ENCODE measurements at places on chromosomes 1 and 21.

DNA sequence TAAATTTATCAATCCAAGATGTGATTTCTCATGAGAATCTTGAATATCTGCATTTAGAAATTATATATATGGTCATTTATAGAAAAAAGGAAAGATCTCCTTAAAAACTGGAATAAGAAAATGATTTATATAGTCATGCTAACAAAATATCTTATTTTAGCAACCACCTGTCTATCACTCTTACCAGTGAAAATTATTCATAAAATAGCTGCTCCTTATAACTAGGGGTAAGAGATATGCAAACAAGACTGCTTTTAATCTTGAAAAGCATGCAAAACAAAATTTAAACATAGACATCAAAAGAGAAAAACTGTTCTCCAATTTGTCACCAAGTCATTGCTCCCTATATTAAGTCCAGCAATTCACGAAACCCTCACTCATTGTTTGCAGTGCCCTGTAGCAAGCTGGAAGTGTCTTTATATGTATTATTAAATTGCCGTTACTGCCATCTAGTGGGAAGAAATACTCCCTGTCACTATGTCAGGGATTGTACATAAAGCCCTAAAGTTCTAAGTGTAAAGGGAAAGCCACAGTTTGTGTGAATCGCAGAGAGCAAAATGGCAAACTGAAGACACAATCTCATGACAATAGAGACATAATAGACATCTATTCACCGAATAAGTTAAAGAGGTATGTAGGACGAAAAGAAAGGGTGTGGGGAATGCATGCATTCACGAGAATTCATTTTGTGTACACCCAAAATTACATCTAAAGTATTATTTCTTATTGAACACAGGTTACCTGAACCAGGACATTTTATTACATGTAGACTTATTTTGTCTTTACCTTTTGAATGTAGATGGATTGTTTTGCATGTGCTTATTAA, 600.5 kb downstream of the USP25 start:
- DNase-seq, result peak; percentile 73

GRCh38 chr1:66352792-66353191, 181.2 kb upstream of the SGIP1 start:
- DNase-seq, result no peak

- no peak for DNase-seq
Observed at GRCh38 chr1:90413519-90413918, 303.6 kb downstream of the BARHL2 start.

- DNase-seq, result no peak
Observed at GRCh38 chr1:41329662-41330587, 31.3 kb upstream of the FOXO6 start.

GRCh38 chr1:87328272-87329050, at the start of gene LMO4:
TSS of gene LMO4 (plus strand) at chr1:87328880. CDS start at chr1:87332016, 3,136 bp downstream.
- peak; percentile 99 for DNase-seq

GRCh38 chr1:74266001-74266400, 30.8 kb downstream of the TNNI3K start:
- DNase-seq, result no peak

GRCh38 chr1:38277646-38278045, 231.1 kb upstream of the POU3F1 start:
- DNase-seq, result no peak

DNA sequence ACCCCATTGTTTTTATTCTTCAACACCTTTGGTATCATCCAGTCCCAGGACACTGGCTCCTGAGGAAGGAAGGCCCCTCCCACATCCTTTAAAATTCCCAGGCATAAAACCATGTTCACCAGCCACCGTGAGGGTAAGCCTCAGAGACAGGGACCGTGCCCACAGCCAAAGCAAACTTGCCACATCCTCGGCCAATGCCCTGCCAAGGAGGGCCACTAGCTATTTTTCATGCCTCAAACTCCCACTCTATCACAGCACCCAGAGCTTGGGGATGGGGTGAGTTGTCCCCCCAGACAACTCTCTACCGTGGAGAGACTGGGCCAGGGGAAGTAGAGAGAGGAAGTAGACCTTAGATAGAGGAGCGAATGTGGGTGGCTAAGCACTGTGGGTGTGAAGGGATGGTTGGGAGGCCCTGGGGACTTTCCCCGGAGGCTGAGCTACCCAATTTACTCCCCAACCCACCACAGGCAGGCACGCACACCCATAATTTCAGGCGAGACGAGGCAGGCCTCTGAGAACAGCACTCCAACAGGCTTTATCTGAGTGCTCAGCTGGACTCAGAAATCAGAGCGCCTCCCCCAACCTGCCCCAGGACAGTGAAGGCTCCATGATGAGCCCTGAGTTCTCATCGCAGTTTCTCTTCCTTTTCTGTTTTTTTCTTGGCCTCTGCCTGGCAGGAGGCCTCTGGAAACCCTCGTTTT, 15.9 kb upstream of the BTG2 start:
- DNase-seq, result no peak

GRCh38 chr1:225987491-225988316, 11.4 kb downstream of the SDE2 start:
- DNase-seq, result peak; percentile 26

GRCh38 chr1:35883635-35884101, 659 bp downstream of the AGO1 start:
- DNase-seq, result peak; percentile 30

DNA sequence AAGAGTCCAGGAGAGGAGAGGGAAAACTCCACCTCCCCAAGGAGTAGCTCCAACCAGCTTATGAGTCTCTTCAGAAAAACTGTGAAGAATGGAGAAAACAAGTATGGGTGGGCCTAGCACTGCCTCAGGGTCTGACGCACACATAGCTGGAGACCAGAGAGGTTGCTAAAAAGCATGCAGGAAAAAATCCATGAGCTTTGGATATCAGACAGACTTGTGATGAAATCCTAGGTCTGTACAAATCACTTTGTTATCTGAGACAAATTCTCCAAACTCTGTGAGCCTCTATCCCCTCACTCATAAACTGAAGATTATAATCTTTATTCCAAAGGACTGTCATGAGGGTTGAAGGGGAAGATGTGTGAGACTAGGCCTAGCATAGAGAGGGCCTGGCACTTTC, 141.5 kb upstream of the FGGY start:
- no peak for DNase-seq

GRCh38 chr1:184160236-184160635, 108.7 kb downstream of the TSEN15 start:
- DNase-seq, result peak; percentile 94

DNA sequence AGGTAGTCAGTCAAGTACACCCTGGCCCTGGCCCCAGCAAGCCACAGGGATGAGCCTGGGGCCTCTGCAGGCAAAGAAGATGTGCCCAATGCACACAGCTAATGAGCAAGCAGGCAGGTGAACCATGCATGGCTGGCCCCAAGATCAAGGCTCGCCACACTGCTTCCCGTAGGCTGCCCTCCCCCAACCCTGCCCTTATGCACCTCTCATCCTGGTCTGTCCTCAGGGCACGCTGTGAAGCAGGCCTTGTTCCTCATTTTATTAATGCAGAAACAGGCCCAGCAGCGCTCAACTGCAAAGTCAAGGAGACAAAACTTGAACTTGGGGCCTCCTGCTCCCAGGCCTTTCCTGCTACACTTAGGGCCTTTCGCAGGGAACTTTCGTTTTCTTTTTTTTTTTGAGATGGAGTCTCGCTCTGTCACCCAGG, 35.6 kb upstream of the ID3 start:
- no peak for DNase-seq

GRCh38 chr1:36464605-36465393, 615 bp upstream of the MRPS15 start:
- no peak for DNase-seq

GRCh38 chr1:225695578-225696337, 42.8 kb upstream of the ENAH start:
- peak; percentile 42 for DNase-seq

DNA sequence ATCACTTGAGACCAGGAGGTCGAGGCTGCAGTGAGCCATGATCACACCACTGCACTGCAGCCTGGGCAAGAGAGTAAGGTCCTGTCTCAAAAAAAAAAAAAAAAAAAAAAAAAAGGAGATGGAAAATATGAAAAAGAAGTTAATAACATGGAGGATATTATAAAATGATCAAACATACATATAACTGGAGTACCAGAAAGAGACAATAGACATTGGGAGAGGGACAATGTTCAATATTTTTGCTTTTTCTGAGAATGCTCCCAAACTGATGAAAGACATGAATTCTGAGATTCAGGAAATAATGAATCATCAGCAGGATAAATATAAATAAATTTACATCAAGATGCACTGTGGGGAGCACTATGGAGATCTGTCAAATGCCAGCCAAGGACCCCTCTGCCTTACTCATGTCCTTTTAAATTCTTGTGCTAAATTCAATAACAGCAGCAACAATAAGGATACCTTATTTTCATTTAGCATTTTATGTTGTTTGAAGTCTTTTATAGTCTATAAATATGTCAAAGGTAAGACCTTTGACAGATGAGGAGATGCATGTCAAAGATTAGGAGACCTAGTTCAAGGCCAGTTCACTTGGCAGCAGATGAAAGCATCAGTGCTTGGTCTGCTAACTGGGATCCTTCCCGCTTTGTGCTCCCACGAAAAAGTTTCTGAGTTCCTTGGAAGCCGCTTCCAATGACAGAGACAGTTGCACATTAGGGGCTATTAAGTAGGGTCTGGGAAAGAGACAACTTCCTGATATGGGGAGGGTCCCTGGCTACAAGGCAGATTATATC, 97.7 kb downstream of the TLR5 start:
- no peak for DNase-seq

DNA sequence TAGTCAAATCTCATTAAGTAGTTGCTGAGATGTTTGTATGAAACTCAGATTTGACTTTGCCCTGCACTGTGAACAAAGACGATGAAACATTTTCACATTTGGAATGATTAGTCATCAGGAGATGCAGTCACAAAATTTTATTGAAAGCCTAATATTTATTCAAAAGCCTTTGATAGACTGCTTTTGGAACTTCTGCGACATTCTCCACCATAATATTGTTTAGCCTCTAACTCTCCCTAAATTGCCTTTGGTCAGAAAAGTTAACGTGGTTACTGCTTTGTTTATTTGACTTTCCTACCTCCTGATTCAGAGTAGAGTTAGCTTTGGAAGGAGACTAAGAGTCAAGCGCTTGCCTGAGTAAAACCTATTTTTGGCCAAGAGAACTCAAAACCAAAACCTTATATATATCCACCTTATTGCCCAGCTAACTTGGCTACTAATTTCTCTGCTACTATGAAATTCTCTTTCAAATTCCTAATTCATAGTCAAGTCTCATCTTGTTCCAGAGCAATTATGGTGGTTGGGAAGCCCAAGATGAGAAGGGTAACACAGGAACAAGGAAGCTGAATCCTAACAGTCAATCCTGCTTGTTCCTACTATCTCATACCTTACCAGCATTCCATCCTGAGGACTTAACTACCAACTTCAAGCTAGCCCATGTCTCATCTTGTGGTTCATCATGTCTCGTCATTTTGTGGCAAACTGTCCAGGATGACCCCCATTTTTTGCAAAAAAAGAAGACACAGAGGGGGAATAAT, 429.6 kb downstream of the USP25 start:
- DNase-seq, result peak; percentile 41

GRCh38 chr1:42221952-42222606, 57.5 kb upstream of the GUCA2A start:
- peak; percentile 71 for DNase-seq

DNA sequence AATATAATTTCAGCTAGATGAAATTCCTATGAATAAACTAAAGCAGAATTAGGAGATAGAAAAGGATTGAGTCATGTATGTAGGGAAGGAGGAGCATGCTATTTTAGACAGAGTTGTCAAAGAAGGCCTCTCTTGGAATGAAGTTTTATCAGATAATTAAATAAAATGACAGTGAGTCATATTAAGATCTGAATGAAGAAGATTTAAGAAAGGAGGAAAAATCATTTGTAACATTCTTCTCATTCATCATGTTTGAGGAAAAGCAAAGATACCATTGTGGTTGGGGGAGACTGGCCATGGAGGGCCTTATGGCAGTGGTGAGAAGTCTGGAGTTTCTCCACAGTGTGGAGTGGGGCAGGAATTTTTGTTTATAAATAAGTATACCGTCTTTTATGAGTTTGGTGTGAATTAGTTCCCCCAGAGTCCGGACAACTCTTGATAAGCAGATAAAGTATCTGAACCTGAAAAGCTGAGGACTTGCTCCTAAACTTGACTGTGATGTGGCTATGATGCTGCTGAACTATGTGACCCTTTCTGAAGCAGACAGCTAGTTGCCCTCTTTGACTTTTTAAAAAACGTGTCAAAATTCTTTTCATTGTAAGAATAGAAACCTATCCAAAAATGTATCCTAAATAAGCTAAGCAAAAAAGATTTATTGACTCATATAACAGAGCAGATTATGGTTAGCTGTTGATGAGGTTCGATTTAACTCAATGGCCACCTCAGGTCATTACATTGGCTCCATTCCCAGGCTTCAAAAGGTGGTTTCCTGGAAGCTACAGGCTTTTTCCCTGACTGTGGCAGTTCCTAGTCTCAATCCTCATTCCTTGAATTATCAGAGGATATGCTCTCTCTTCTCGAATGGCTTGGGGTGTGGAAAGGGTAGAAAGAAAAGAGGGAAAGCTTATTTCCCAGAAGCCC, 90.8 kb downstream of the LHX9 start:
- peak; percentile 82 for DNase-seq

GRCh38 chr1:67626861-67627235, 58.2 kb upstream of the GADD45A start:
- DNase-seq, result no peak

DNA sequence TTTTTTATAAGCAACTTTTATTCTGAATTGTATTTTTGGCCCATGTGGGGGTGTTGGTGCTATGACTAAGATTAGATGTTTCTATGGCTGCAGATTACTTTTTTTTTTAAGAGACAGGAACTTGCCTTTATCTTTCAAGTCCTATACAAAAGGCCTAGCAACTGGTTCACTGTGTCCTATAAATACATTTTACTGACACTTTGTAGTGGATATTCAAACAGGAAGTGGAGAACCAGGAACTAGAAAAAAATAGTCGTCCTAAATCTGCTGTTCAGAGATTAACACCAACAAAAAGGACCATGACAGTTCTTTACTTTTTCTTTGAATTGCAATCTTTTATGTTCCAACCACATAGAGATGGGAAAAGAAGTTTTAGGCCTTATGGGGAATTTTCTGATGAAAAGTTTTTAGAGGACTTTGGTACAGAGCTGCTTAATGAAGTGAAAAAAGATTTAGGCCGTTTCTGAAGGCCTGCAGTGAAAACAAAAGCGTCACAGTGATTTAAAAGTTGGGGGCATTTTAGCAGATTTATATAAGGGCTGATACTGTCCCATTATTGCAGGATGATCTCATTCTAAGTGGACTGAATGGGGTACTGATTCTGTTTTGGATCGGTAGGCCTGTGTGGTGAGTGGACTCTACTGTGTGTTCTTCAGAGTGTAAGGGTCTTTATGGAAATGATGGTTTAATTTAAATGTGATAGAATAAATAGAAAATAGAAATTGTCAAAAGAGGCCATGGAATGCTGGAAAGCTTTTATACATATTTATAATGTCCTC, 136.4 kb upstream of the DEPDC1 start:
- no peak for DNase-seq

Measured in fibroblast of skin of right biceps (primary cell).